ENCODE measurements at places on chromosomes 11 and 22.
A peak's percentile ranks its signal among the peaks of the same experiment; 100 is the strongest.

GRCh38 chr22:23199159-23199558 lies 18.9 kb downstream of the BCR start:
- DNase-seq = no peak

GRCh38 chr11:47391077-47391583 lies 12.8 kb upstream of the SPI1 start:
- DNase-seq = no peak

DNA sequence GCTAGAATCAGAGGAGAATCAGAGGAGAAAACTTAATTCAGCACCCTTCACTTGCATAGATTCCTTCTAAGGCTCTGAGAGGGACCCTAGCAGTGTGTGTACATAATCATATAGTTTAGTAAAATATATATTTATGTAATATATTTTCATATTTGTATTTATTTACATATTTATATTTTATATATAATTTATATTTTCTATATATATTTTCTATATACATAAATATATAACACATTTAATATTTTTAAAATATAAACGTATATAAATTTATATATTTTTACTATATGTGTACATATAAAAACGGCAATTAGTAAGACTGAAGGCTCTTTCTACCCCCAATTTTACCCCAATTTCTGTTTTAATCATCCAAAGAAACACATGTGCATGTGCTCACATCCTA lies 80.3 kb downstream of the NXPE2 start:
- no peak for DNase-seq

DNA sequence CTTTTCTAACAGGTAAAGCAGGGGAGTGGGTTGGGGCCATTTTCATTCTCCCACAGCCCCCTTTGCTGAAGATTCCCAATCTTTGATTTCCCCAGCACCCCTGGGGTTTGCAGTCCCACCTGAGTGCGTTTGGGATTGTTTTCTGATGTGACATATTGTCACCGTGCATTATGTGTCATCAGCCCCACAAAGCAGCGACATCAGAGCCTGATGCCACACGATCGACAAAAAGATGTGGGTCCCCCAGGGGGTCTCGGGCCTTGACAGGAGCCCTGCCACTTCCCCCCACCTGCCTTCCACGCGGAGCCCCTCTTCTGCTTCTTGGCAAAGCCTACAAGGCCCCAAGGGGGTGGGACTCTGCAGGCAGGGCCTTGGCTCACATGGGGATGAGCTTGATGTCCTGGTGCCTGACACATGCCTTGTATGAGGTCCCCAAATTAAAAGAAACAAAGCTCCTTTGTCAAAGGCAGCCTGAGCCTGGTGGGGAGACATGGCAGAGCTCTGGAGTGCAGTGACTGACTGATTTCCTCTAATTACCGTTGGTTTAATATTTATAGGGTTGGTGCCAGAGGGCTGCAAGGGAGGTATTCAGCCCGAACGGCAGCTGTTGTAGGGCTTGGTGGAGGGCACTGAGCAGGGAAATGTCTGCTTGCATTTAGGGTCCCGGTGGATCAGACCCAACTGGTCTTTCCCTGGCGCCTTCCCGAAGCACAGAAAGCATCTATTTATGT lies 149.2 kb downstream of the MIAT start:
- DNase-seq = no peak

DNA sequence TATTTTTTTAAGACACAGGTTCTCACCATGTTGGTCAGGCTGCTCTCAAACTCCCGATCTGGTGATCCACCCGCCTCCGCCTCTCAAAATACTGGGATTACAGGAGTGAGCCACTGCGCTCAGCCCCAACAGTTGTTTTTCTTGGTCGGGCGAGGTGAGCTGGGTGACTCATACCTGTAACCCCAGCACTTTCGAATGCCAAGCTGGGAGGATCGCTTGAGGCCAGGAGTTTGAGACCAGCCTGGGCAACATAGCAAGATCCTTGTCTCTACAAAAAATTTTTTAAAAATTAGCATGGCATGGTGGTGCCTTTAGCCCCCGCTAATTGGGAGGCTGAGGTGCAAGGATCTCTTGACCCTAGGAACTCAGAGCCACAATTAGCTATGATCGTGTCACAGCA lies 7.0 kb upstream of the NF2 start:
- no peak for DNase-seq

DNA sequence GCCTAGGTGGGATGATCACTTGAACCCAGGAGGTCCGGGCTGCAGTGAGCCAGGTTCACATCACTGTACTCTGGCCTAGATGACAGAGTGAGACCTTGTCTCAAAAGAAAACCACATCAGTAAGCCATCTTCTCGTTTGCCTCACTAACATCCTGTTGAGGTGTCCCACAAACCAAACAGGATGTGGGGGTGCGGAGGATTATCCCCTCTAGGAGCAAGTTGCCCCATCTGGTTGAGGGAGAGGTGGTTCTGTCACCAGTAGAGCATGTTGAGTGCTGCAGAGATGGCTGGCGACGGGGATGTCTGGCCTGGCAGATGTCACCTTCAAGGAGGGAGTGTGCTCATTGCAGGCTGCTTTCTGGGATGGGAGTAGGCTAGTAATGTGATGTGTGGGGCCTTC lies 72.4 kb downstream of the ZNRF3 start:
- peak; percentile 60 for DNase-seq

- no peak for DNase-seq
Measured at GRCh38 chr11:8247312-8247711, 16.4 kb downstream of the LMO1 start.
